Smooth muscle cell of bladder (primary cell): ENCODE measurements at places on chromosomes 3 and 15. TPM values are rescaled to one million over a fixed set of nuclear protein-coding genes. Genes with fewer than 3 reads are reported as not detected.

ZNF860 gene
- total RNA-seq = 0.28 TPM in 2 replicates

ITGA11 gene
- 28.6 and 55.0 TPM in 2 replicates for total RNA-seq

TGM5 gene
- total RNA-seq = not detected in 2 replicates

P4HTM gene
- total RNA-seq = 33.4 and 40.7 TPM in 2 replicates

WNT7A gene
- under 0.01 TPM in 1 of 2 replicates, not detected in the other for total RNA-seq

LDHAL6B gene
- total RNA-seq = not detected in 2 replicates

GPR149 gene
- total RNA-seq = not detected in 2 replicates

CHMP2B gene
- 19.6 and 25.8 TPM in 2 replicates for total RNA-seq

POLQ gene
- total RNA-seq = 1.8 and 2.4 TPM in 2 replicates

TNFAIP8L3 gene
- 10.0 and 14.2 TPM in 2 replicates for total RNA-seq

ARHGAP31 gene
- total RNA-seq = 3.8 and 4.9 TPM in 2 replicates

CDCP1 gene
- total RNA-seq = 5.6 and 7.3 TPM in 2 replicates

SERINC4 gene
- 0.09 TPM in 1 of 2 replicates, not detected in the other for total RNA-seq
